ENCODE measurements at places on chromosomes 2 and 18.

GRCh38 chr2:112784199-112785189 lies at the start of gene IL1A:
IL1A (minus strand) TSS chr2:112784493; CDS start chr2:112783770, 723 bp downstream.
- no peak for DNase-seq

GRCh38 chr2:45345331-45346234 lies 265.5 kb downstream of the SRBD1 start:
- DNase-seq: no peak

GRCh38 chr2:60023256-60023985 lies 530.0 kb downstream of the BCL11A start:
- DNase-seq: no peak

DNA sequence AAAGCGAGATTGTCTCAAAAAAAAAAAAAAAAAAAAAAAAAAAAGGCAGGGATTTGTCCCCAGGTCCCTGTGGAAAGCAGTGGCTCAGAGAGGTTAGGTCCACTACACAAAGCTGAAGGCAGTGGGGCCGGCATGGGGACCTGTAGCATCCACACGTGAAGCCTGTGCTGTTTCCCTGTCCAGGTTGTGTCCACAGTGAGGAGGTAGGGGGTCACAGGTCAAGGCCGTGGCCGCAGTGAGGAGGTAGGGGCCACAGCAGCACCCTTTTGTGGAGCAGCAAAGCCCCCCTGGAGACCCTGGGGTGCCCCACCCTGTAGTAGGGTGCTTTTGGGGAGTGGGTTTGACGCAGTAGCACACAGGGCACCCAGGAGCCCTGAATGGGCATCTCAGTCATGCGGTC lies 14.0 kb downstream of the TMEM177 start:
- DNase-seq: no peak

DNA sequence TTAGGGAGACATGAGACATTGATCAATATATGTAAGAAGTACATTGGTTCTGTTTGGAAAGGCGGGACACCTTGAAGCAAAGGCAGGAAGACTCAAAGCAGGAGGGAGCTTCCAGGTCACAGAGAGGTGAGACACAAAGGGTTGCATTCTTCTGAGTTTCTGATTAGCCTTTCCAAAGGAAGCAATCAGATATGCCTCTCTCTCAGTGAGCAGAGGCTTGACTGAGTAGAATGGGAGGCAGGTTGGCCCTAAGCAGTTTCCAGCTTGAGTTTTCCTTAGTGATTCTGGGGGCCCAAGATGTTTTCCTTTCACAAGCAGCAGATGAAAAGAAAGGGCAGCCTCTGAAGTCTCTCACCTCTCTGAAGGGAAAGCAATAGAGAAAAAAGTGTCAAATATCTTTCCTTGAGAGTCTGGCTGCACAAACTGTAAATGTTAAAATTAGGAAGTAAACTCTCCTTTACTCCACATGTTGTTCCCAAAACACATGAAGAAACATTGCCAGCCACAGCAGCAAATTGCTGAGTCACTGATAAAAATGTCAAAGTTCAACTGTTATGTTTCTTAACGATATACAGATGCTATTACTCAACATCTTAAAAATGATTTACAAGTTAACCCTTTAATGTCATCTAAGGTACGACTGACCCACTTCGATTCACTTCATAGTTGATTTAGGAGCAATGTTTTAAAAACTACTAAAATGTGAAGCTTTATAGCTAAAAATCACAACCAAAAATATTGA lies 40.3 kb downstream of the CYB5A start:
- no peak for DNase-seq

- no peak for DNase-seq
These were observed 220.9 kb downstream of the SMAD2 start for GRCh38 chr18:47709556-47709955.

DNA sequence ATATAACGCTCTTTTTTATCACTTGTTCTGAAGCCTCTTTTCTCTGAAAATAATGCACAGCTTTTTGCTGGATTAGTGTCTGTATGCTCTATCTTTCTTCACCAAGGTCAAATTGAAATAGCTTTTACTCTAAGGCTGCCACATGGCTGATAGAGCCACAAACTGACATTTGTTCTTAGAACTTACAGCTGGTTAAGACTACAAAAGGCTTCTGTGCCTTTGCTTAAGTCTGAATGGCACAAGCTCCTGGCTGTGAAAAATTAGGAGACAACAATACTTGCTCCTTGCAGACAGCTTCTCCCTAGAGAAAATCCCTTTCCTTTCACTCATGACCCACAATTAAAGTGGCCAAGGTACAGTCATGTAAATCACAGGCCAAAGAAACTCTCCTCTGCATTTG lies 515.3 kb downstream of the DSC3 start:
- DNase-seq: no peak

GRCh38 chr2:77602771-77603170 lies 80.6 kb upstream of the LRRTM4 start:
- no peak for DNase-seq

- no peak for DNase-seq
These were observed 98.3 kb downstream of the PIK3C3 start for GRCh38 chr18:42053188-42053781.

GRCh38 chr2:180359522-180360282 lies 352.6 kb upstream of the CWC22 start:
- DNase-seq: no peak

- DNase-seq: no peak
These were observed 848 bp downstream of the VRK2 start for GRCh38 chr2:58047373-58047935.

- no peak for DNase-seq
These were observed 130.7 kb upstream of the RNF152 start for GRCh38 chr18:62023536-62023935.

DNA sequence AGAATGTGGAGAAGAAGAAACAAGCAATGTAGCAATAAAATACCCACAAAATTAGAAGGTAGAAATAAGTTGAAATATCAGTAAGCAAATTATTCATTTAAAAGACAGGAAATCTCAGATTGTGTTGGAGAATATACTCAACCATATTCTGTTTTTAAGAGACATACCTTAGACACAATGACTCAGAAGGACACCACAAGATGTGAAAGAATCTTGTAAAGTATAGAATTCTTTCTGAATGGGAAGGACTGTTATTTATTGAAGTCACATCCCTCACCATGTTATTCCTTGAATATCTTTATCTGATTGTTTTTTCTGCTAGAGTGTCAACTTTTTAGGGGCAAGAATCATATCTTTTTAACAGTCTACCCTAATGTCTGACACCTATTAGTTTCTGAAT lies 50.4 kb downstream of the CTAGE1 start:
- no peak for DNase-seq

DNA sequence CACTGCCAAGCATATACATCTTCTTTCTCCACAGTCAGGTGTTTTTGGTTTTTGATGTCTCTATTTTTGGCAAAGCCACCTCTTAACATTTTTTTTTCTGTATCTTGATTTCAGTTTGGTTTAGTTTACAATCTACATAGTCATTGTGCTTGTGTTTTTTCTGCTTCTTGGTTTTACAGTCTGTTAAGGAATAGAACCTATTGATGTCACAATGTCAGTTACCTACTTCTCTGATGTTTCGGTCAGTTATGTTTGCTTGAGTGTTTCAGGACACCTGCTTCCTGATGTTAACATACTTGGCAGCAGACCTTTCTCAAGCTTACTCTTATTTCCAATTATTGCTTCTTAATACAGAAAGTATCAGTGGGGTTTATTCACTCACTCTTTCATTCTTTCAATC lies 253.3 kb downstream of the SPAG16 start:
- DNase-seq: no peak

DNA sequence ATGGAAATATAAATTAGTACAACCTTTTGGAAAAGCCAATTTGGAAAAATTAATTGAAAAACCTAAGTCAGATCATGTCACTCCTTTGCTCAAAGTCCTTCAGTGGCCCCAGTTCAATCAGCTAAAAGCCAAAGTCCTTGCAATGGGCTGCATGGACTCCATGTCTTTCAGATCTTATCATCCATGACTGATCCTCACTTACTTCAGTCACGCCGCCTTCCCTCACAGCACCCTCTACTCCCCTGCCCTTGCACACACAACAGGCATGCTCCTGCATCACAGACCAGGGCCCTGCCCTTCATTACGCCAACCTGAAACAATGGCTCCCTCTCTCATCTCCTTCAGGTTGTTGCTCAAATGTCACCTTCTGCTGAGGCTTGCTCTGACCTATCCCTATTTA lies 15.6 kb downstream of the KANSL3 start:
- DNase-seq: no peak

DNA sequence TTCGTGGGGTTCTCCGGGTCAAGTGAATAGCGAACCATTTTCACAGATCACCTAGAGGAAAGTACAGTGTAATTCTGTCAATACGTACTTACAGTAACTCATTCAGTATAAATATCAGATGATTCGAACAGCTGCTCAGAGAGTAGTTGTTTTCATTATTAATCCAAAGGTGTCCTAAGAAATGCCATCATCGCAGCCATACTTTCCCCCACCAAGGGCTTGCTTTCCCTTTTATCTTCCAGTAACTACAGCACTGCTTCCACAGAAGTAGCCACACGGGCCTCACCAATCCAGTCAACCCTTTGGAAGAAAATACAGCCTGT lies 4.5 kb upstream of the C18orf32 start:
- no peak for DNase-seq

DNA sequence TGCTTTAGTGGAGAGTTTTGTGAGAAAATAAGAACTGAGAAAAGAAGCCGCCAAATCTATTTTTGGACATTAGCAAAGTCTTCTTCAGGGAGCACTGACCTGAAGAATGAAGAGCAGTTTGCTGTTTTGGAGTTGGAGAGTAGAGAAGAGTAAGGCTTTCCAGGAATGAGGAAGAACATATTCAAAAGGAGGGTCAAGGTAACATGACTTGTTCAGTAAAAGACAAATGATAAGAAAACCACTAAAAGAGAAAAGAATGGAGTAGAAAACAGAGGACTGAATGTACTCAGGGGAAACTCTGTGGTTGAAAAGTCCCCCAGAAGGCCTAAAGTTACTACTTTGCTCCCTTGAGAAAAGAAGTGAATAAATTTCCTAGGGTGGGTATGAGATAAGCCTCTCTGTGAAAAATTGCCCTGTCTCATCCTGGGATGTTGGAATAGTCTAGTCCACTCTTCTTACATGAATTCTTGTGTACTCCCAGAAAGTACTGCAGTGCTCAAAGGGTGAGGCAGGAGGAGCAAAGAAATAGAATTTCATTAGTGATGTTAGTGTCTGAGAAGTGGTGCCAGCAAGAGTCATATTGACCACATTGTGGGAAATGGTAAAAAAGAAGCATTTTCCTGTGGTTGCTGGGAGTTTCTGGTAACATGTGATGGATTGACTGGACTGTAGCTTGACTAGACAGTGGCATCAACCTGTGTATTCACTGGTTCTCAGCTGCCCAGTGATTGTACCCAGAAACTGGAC lies 27.8 kb downstream of the MBD5 start:
- DNase-seq: no peak

- no peak for DNase-seq
These were observed 225.7 kb upstream of the CCDC150 start for GRCh38 chr2:196413821-196414274.

DNA sequence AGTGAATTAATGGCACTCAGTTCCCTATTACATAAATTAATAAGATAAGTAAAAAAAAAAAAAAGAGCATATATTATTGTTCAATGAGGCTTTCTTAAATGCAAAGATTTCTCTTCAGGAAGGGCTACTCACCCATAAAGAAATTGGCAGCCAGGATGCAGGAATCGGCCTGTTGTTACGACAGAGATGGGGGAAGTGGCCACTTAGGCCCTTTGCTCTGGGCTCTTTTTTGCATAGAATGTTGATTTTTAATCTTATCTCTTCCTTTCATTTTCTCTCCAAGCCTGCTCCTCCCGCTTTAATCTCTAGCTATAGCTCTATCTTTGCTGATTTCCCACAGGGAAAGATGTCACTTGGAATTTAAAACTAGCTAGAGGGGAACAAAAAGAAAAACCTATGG lies 391.8 kb upstream of the CRIM1 start:
- DNase-seq: no peak

- no peak for DNase-seq
These were observed 58.3 kb downstream of the KANSL1L start for GRCh38 chr2:210112871-210113270.

- DNase-seq: no peak
These were observed 364.1 kb downstream of the SETBP1 start for GRCh38 chr18:45044787-45045186.

DNA sequence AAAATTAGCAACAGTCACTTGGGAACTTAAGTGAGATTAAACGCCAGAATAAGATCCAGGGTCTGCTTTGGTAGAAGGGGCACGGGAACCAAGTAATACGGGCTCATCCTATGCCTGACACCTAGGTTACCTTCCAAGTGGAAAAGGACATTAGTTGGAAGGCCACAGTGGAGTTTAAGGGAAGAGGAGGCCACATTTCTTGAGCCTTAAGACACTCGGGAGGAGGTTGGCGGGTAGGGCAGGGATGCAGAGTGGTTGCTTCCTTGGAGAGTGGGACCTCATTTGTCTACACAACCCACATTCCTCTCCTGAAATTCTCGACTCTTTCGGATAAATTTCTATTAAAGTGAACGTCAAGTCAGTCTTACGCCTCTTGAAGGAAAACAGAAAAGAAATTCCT lies 510 bp upstream of the DNAH6 start:
- DNase-seq: no peak

GRCh38 chr18:23650968-23651927 lies 11.5 kb downstream of the ANKRD29 start:
- DNase-seq: no peak

- DNase-seq: no peak
These were observed 490.6 kb upstream of the HS6ST1 start for GRCh38 chr2:128809259-128809636.

DNA sequence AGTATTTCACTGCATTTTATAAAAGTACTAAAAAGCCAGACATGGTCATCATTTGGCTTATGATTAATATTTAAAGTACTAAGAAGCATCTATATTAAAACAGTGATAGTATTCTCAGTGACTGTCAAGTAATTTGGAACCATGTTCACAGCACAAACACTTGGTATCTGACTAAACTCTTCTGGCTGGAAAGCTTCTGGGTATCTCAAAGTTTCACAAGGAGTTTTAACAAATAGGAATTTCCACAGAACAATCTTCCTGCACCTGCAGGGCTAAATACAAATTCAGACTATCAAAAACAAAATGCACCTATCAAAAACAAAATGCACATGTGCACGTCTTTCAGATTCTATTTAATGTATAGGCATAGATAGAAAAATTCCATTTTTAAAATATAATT lies 158.8 kb downstream of the L3MBTL4 start:
- no peak for DNase-seq

DNA sequence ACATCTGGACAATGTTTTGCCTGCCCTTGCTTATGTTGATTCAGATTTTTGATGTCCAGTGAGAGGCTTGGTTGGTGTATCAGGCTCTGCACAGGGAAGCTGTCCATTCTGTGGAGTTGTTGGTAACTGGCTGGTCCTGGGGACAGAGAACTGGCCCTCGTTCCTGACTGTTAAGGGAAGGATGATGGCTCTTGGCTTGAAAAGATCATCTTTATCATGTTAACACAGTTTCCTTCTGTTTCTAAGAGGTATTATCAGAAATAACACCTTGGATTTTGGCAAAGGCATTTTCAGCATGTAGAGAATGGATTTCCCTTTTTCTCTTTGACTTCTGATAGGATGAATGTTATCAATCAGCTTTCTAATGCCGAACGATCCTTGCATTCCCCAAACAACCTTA lies 19.3 kb downstream of the STK25 start:
- no peak for DNase-seq

- DNase-seq: no peak
These were observed 424.0 kb downstream of the RND3 start for GRCh38 chr2:150063432-150063889.
